ENCODE measurements at places on chromosomes 3 and 15.

GRCh38 chr3:102089904-102090720, 240.8 kb downstream of the NFKBIZ start:
- DNase-seq: peak; percentile 62

DNA sequence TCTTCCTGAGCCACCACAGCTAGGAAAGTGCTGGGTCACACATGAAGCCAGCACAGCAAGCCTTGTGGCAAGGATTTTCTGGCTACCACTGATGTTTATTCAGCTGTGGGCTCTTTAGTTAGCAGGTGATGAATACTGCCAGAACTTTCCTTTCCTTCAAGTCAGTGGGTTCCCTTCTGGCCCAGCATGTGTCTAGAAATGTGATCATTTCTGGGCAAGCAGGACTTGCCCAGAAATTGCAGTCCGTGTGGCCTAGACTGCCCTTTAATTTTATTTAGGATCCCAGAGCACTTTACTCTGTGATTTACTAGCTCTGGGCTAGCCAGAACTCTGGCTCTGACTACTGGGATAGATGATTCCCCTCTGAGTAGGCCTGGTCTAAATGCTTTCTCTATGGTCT, 397.5 kb downstream of the ZIC4 start:
- DNase-seq: peak; percentile 43

GRCh38 chr15:65095011-65095746, 18.6 kb downstream of the KBTBD13 start:
- no peak for DNase-seq

- peak; percentile 75 for DNase-seq
Observed at GRCh38 chr3:11604139-11604892, 39.4 kb downstream of the VGLL4 start.

GRCh38 chr3:129694228-129694627, 87.8 kb upstream of the PLXND1 start:
- DNase-seq: no peak

DNA sequence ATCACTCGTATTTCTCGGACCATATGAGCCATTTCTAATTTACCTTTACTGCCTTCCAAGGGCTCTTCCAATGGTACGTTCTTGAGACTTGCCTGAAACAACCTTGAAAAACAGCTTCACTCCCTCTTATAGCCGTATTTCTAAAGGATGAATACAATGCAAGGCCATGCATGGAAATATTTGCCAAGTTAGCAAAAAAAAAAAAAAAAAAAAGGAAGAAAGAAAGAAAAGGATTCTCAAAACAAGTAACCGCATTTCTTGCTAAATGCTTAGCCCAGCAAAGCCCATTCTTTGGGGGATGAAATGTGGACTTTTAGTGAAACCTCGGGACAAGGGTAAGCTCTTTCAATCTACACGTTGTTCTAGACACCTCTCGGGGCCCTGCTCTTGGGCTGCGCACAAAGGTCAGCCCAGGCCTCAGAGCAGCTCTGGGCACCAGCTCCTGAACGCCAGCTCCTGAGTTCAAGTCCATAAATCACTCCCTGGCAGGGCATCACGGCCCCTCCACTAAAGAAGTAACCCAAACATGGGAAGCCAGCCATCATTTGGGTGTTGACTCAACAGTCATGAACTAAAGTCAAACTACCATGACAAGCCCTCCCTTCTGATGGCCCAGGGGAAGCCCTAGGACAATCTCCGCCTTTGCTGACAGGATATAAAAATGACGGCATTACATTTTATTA, 132.7 kb downstream of the ADAMTS17 start:
- DNase-seq: no peak

GRCh38 chr3:167167491-167167890, 212.6 kb downstream of the ZBBX start:
- no peak for DNase-seq

- no peak for DNase-seq
Observed at GRCh38 chr15:99132122-99132521, 27.2 kb downstream of the SYNM start.

- DNase-seq: peak; percentile 37
Observed at GRCh38 chr3:12363397-12364195, 74.7 kb downstream of the PPARG start.

GRCh38 chr3:182904164-182904563, 76.2 kb downstream of the DCUN1D1 start:
- DNase-seq: no peak

- DNase-seq: no peak
Observed at GRCh38 chr15:56893364-56893678, 25.1 kb upstream of the TCF12 start.

GRCh38 chr3:42855547-42856380, 19.9 kb downstream of the CYP8B1 start:
- no peak for DNase-seq

DNA sequence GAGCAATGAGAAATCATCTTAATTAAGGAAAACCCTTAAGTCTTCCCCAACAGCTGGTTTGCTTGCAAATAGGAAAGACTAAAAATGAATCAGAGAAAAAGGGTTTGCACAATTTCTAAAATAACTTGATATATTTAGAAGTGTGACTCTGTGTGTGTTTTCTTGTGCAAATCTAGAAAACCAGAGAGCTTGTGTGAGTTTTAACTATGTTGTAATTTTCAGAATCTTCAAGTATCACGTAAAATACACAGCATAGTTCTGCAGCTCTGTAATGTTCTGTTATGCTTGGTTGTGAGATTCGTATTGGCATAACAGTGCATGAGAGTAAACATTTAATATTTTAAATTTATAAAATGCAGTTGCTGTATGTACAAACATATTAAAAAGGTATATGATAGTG, 74.7 kb upstream of the GAP43 start:
- DNase-seq: no peak

- DNase-seq: no peak
Observed at GRCh38 chr15:52008698-52009434, 10.2 kb upstream of the MAPK6 start.

GRCh38 chr3:129521611-129522010, 6.8 kb upstream of the RHO start:
- DNase-seq: no peak

GRCh38 chr15:93476491-93477177, 387.6 kb upstream of the RGMA start:
- no peak for DNase-seq

DNA sequence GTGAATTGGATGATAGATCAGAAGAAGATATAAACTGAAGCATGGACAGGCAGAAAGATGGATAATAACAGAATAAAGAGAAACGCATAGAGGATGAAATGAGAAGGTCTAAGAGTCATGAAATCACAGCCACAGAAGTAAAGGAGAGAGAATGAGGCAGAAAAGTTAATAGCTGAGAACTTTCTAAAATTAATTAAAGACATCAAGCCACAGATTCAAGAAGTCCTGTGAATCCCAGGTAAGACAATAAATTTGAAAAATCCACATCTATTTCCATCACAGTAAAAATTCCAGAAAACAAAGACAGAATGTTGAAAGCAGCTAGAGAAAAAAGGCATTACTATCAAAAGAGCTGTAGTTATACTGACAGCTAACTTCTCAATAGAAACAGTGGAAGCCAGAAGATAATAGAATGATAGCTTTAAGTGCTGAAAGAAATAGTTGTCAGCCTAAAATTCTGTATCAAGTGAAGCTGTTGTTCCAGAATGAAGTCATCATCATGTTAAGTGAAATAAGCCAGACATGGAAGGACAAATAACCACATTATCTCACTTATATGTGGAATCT, 12.0 kb downstream of the ACVR2B start:
- no peak for DNase-seq

DNA sequence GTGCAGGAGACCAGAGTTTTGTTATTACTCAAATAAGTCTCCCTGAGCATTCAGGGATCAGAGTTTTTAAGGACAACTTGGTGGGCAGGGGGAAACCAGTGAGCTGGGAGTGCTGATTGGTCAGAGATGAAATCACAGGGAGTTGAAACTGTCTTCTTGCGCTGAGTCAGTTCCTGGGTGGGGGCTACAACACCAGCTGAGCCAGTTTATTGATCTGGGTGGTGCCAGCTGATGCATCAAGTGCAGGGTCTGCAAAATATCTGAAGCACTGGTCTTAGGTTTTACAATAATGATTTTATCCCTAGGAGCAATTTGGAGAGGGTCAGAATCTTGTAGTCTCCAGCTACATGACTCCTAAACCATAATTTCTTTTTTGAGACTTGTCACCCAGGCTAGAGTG, 13.8 kb upstream of the ZNF662 start:
- DNase-seq: no peak

DNA sequence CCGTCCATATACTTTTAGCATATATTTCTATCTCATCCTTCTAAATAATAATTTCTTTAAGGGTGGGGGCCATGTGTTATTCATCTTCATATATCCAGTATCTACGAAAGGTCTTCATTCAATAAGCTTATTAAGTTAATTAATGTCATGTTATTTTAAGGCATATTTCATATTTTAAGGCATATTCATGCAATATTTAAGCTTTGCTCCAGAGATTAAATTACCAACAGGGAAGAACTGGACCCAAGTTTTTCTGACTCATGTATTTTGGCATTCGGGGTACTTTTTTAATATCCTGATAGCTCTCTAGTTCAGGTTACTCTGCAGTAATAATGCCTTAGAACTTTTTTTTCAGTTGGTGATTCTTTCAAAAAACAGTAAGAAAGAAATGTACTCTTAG, 27.4 kb downstream of the PHC3 start:
- peak; percentile 48 for DNase-seq

DNA sequence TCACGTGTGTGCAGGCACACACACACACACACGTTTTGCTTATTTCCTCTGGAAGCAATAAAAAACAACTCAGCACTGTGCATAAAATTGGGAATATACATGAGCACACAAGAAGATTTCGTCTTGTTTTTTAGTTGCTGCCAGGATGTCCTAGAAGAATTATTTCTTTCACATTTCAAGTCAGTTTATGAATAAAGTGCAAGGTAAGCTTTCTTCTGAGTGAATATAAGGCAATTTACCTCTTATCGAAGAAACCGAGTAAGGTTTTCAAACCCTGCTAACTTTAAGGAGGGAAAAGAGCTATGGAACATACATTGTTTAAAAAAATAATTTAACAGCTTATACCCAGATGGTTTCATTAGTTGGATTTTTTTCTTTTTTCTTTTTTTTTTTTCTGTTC, 855.4 kb upstream of the NR2F2 start:
- DNase-seq: no peak

DNA sequence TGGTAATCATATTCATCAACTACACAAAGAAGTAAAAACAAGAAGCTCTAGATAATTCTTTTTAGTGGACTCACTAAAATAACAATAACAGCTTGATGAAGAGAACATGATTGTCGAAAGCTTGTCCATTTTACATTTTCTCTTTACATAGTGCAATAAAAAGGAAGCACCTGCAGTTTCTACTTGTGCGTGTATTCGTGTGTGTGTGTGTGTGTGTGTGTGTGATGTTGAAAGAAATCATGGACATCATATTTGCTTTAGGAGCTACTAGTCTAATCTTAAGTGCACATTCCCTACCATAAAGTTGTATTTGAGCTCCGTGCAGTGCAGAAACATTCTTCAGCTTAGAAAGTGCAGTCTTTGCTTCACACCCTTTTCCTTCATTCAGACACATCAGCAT, 288.8 kb downstream of the ZBTB20 start:
- no peak for DNase-seq

- DNase-seq: no peak
Observed at GRCh38 chr3:179717219-179717618, 64.4 kb downstream of the USP13 start.

GRCh38 chr3:55588146-55588765, 101.2 kb upstream of the WNT5A start:
- no peak for DNase-seq

- DNase-seq: no peak
Observed at GRCh38 chr15:98213346-98213979, 253.0 kb downstream of the ARRDC4 start.

- DNase-seq: no peak
Observed at GRCh38 chr3:135807879-135808278, 157.6 kb upstream of the PPP2R3A start.
